Vagina (tissue), 2 donors: ENCODE measurements at places on chromosomes 1 and 21.

GRCh38 chr1:226697151-226697928, 41.7 kb downstream of the ITPKB start:
- no peak for DNase-seq

- DNase-seq, result peak; percentile 77
These were observed 25.1 kb downstream of the IRF2BP2 start for GRCh38 chr1:234584926-234585325.

DNA sequence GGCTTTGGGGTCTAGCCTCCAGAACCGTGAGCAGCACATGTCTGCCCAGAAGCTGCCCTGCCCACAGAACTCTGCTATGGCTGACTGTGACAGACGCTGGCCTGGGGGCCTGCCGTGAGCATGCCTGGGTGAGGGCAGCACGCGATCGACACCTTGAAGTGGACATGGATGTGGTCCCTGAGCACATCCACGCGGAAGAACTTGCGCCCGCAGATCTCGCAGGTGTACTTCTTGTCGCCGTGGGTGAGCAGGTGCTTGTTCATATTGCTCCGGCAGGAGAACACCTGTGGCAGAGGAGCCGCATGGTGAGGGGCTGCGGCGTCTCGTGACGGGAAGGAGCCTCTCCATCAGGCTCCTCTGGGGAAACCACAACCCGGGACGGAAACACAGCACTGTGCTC, 56.0 kb downstream of the PRDM15 start:
- no peak for DNase-seq

DNA sequence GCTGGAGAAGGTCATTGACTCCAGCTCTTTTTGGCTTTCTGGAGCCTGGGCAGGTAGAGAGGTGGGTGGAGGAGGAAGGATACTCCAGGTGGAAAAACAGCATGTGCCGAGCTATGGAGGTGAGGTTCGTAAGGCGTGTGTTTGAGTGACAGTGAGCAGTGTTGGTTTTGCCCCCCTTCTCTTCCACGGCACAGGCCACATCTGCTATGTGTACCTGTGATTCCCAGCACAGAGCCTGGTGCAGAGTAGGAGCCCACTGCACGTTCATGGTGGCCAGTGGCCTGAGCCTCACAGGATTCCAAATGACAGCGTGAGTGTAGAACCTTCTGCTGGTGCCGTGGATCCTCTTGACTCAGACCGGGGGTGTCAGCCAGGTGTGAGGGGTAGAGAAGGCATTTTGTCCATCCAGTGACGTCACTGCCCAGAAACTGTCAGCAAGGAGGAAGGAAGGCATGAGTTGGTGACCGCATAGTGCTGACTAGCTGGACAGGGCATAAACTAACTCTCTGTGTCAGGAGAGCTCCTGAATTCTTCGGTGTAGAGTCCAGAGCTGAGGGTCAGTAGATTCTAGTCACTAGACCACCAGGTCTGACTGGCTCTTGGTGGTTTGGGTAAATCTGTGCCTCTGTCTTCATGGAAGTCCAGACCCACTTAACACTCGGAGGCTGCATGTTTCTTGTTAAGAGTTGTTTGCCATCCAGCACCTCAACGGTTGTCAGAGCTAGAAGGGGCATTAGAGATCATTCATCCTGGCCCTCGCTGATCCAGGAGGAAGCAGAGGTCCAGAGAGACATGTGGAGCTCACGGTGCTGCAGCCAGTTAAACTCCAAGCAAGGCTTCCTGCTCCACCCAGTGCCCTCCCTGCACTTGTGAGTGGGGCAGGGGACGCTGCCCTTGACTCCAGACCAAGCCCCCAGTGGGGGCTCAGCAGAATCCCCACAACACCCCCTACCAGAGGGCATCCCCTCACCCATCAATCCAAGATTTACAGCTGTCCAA, 3.8 kb downstream of the QSOX1 start:
- peak; percentile 95 for DNase-seq

DNA sequence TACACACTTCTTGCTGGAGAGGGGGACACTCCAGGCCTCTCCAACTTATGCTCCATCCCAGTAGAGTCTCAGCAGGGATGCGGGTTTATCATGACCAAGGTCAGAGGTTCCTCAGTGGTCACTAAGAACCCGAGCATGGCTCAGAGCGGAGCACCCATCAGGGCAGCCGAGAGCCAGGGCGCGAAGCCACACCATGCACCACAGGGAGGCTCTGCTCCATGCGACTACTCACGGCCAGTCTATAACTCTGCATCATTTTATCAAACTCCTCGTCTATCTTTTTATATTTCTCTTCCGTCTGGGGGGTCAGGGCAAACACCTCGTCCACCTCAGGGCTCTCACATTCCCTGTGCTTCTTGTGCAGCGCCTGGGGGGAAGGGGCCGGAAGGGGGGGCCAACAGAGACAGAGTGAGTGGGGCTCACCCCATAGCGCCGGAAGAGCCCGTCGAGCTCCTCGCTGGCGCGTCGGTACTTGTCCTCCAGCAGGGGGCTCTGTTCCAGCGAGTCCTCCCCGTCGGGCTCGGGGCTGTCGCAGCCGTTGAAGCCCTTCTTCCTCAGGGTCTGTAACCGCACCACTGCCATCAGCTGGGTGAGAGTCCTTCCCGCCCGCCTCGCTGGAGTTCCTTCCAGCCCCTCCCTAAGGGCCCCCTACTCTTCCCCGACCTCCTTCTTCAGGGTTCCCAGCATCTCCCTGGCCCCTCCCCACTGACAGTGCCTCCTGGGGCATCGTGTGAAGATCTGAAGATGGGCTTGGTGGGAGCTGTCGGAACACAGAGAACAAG, 20.0 kb downstream of the MEF2D start:
- DNase-seq, result no peak

DNA sequence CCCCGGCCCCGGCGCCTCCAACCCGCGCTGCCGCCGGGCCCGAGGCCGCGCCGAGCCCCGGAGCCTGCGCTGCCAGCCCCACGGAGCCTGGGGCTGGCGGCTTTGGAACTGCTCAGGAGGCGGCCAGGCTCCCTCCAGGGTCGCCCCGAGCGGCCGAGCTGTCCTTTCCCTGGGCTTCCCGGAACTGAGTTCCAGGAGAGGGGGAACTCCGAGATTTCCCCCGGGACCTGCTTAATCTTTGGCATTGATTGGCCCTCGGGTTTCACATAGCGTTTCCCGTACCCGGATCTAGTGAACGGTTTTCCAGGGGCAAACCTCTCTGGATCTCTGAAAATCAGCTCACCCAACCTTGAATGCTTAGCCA, 504 bp downstream of the H6PD start:
- no peak for DNase-seq

DNA sequence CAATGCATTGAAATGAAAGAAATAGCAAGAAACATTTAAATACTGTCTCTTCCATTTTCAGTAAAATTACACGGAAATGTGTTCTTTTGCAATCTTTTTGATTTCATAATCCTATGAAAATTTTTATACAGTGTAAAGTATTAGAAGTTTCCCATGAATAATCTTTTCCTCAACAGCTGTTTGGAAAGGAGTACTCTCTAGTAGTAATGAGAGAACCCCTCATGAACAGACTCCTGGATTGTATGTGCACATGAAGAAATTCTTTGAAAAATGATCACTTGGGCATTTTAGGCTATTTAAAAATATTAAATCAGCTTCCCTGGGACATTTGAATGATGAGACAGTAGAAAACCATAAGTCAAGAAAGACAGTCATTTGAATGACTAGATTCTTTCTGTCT, 64.4 kb downstream of the LHX9 start:
- no peak for DNase-seq

DNA sequence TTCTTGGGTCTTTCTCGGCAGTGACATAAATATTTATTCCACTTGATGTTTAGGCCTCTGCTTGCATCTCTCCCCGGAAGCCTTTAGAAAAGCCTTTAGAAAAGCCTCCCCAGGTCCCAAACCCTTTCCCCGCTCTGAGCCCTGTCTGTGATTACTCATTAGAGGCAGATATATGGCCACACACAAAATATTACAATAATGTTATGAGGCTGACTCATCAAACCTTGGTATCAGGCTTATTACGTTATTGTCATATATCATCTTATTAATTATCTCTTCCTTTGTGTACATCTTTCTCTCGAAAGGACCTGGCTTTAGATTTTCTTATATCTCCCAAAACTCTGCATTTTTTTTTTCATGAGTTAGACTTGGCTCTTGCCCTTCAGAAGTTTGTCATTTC, 69.5 kb downstream of the FGGY start:
- no peak for DNase-seq

GRCh38 chr1:5570931-5571330, 421.3 kb downstream of the NPHP4 start:
- DNase-seq, result no peak

GRCh38 chr1:33182896-33183295, 1.1 kb upstream of the TRIM62 start:
- DNase-seq, result no peak

DNA sequence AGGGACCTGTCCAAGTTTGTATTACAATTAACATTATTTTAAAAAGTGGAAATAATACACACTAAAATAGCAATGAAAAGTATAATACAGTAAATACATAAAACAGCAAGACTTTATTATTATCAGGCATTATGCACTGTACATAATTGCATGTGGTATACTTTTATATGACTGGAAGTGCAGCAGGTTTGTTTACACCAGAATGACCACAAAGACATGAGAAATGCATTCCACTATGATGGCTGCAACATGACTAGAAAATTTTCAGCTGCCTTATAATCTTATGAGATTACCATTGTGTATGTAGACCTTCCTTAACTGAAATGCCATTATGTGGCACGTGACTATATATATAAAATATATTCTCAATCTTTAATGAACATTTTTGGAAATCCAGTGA, 1699.6 kb downstream of the KCNT2 start:
- DNase-seq, result no peak

- DNase-seq, result no peak
These were observed 235.1 kb upstream of the RUNX1 start for GRCh38 chr21:35284199-35284598.

- DNase-seq, result no peak
These were observed 54.3 kb upstream of the KCNJ6 start for GRCh38 chr21:37970548-37970947.

- peak; percentile 49 for DNase-seq
These were observed 22.8 kb downstream of the S100A6 start for GRCh38 chr1:153513023-153513422.

DNA sequence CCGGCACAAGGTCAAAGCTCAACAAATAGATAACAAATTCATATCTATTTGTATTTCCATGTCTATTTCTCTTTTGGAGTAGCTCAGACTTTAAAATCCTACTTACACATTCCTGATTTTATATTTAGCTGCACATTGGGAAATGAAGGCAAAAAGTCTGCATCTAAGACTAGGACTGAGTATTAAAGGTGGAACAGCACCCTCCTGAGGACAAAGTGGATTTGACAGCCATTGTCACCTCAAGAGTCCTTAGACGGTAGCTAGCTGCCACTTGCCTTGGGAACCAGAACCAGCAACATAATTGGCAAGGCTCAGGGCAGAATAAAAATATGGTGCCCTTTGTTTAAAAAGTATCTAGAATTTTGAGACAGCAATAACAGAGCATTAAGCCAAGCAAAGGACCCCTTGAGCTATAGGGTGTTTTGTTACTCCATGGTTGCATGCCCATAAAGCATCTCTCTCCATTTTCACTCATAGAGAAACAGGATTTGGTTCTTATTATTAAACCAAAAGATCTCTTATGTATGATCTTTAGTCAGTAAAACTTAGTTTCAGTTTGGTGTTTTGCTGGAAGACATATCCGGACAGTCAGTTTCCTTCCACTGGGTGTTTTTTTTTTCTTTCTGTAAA, 30.0 kb upstream of the SGIP1 start:
- no peak for DNase-seq

DNA sequence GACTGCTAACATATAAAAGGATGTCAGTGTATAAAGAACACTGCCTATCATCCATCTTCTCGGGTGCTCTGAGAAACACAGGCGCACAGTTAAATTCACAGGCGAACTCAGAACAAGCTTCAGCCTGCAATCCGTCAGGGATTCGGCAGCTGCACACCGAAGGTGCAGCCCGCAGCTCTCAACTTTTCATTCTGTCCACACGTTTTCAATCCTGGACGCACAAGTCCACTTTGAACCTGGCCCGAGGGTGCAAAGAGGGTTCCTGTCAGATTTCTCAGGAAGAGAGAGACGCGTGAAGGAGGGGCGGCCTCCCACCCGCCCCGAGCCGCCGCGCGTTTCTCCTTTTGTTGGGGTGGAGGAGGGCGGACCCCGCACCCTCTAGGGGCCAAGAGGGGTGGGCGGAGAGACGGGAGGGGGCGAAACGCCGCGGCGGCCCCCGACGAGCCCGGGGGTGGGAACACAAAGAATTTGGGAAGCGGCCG, 724 bp downstream of the DOCK7 start:
- DNase-seq, result no peak

DNA sequence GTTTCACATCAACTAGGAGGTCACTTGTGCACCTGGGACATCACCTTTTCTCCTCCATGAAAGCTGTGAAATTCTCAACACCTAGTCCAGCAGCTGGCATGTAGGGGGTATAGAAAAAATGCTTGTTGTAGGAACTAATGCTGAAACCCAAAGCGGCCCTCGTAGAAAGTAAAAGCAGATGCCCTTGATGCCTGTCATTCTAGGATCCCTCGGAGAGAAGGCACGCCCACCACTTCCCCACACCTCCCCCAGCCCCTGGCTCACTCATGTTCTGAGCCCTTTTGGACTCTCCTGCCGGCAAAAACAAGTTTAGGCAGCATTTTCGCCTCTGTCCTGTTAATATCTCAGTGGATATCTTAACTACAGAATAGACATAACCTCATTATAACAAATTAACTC, 36.5 kb downstream of the RIPK4 start:
- no peak for DNase-seq

DNA sequence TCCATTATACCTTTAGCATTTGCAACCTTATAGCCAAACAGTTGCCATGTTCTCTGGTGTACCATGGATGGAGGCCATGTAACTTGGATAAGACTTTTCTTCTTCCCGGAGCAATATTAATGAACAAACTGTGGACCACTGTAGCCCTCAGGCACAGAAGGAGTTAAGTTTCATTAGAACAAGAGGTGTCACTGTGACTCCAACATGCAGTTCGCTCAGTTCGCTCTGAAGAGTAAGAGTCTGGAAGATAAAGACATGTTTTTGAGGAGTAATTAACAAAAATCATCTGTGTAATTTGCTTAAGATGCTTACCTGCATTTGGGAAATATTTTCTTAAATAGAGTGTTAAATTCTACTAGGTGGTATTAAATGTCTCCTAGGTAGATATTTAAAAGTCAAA, 4.1 kb downstream of the KIF26B start:
- DNase-seq, result no peak

DNA sequence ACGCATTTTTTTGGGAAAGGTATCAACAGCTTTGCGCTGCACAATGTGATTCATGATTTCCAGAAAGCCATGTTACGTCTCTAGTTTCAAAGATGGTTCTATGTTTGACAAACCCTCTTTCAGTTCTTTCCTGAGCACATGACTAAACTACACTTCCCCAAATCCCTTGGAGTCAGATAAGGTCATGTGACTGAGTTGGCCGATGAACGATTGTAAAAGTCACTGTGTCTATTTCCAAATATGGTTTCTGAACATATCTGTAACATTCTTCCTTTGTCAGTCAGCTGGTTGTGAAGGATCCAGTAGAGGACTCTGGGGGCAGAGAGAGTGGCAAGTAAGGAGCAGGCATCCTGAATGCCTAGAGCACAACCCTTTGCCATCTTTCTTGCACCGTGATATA, 35.4 kb downstream of the TMPRSS15 start:
- DNase-seq, result no peak

- DNase-seq, result no peak
These were observed 2212.8 kb downstream of the MRPL39 start for GRCh38 chr21:23394458-23394857.
